ENCODE measurements at places on chromosomes 1 and 21.
A peak's percentile ranks its signal among the peaks of the same experiment; 100 is the strongest.

- peak; percentile 11 for DNase-seq
Measured at GRCh38 chr1:50929376-50929958, 30.6 kb downstream of the FAF1 start.

DNA sequence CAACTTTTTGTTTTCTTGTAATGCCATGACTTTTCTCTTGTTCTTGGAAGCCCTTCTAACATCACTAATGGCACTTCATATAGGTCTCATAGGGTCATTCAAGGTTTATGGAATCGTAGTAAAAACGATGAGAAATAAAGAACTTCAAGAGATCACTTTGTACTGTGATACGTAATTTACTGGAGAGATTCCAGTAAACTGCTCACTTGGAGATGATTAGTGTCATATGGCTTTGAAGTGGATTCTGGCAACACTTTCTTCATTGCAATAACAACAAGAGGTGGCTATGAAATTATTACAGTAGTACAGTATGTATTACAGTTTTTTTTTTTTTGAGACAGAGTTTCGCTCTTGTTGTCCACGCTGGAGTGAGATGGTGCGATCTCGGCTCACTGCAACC lies 103.4 kb downstream of the RUSC1 start:
- no peak for DNase-seq

GRCh38 chr1:153478692-153479618 lies 18.5 kb upstream of the S100A7 start:
- no peak for DNase-seq

DNA sequence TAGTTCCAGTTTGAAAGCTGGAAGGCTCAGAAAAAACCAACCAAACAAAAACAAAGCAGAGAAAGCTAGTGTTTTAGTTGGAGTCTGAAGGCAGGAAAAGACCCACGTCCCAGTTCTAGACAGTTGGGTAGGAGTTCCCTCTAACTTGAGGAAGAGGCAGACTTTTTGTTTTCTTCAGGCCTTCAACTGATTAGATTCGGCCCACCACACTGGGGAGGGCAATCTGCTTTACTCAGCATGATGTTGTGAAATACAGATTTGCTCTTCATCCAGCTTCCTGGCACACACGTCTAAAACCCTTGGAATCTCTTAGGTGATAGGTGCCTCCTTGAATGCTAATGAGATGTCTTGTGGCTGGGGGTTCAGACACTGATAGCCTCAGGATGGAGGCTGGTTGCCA lies 49.1 kb upstream of the CSF3R start:
- DNase-seq, result no peak

- no peak for DNase-seq
Measured at GRCh38 chr1:58156124-58156468, 390.4 kb downstream of the OMA1 start.

DNA sequence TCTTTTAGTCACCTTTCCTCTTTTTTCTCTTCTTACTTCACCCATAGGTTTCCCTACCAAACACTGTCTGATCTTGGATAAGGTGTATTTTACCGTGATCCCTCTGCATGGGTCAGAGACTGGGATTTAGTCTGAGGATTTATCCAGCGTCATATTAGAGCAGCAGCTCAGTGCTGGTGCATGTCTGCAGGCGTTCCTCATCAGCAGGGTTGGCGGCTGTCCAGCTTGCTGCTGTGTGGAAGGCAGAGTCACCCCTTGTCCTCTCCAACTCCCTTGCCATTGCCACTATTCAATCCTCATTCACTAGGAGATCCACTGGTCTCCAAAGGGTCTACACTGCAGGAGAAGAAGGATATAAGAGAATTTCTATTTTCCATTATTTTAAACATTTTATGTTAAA lies 7.3 kb upstream of the FAM78B start:
- DNase-seq, result no peak

DNA sequence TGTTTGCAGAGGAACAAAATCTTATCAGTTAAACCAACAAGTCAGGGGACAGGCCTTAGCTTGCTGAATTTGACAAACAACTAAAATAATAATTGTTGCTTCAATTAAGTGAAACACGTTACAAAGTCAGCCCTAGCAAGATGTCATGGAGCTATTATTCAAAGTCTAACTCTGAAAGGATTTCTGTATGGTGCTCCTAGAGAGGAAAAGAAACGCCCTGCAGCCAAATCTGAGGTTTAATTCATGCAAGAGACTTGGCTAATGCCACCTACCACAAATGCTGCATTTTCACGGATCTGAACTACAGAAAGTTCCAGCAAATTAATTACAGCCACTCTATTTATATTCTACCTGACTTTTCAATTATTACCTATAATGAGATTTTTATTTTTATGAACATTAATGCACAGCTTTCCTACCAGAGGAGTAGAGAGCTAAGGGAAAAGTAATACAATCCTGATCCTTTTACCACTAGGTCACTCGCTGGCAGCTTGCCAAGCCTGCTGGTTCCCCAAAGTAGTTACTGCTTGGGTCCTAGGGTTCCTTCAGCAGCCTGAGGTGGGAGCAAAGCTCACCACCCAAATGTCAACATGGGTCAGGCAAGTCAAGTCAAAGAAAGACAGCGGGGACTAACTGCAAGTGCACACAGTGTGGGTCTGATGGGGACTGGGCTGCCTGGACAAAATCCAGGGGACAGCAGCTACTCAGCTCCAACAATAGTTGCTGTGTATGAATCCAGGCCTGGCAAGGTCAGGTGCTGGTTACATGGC lies 8.5 kb downstream of the COLGALT2 start:
- no peak for DNase-seq

GRCh38 chr1:52506920-52507546 lies 45.9 kb downstream of the TUT4 start:
- no peak for DNase-seq

DNA sequence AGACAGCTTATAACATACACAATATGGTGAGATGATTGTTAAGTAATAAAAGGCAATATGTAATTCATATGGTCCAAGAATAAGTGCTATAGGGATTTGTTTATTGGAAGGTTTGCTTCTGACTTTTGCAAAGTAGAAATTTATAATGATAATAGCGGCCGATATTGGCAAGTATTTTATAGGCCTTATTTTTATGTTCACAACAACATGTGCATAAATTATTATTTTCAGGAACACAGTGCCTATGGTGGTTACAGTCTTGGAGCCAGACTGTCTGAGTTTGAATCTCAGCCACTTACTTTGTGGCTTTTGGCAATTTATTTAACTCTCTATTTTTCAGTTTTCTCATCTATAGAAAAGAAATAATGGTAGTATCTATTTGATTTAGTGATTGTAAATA lies 607.5 kb downstream of the USP25 start:
- no peak for DNase-seq

GRCh38 chr1:20871419-20871818 lies 84.3 kb upstream of the HP1BP3 start:
- no peak for DNase-seq

DNA sequence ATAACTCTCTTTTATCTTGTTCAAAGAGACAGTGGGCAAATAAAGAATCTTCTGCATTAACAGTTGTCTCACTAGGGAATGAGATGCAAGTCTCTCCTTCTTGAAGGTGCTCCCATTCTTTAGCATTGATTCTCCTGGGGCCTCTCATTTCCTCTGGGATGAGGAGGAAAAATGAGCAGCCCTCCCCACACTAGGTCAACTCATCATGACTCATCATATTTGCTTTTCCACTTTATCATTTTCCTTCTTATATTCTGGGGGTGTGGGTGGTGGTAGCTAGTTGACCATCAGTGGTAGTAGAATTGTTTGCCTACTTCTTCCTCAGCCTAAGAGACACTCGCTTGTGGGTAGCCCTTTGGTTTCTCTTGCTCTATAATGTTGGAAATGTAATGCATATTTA lies 182.0 kb upstream of the C1orf87 start:
- DNase-seq, result no peak

DNA sequence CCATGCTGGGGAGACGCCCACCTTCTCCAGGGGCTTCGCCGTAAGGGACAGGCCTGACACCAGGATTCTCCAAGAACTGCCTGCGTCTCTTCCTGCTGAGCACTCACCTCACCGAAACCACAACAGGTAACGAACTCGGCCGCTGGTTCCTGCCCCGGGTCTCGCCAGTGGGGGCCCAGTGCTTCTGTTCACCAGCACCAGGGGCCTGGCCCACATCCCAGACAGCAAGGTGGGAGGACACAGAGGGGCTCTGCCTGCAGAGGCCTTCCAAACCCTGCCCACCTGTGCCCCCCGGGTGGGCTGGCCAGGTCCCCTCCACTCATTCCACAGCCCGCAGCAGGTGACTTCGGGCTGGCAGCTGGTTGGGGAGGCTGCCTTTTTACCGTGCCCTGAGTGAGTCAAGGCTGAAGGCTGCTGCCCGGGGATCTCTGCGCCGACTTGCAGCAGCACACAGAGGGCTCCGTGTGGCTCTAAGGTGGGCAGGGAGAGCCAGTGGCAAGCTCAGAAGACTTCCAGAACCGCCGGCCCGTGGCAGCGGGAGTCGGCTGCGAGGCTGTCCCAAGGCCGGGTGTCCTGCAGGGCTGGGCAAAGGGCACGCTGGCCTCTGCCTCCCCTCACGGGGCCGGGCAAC lies 14.7 kb upstream of the COL18A1 start:
- no peak for DNase-seq

GRCh38 chr1:109322974-109323373 lies 16.2 kb upstream of the MYBPHL start:
- DNase-seq, result no peak

DNA sequence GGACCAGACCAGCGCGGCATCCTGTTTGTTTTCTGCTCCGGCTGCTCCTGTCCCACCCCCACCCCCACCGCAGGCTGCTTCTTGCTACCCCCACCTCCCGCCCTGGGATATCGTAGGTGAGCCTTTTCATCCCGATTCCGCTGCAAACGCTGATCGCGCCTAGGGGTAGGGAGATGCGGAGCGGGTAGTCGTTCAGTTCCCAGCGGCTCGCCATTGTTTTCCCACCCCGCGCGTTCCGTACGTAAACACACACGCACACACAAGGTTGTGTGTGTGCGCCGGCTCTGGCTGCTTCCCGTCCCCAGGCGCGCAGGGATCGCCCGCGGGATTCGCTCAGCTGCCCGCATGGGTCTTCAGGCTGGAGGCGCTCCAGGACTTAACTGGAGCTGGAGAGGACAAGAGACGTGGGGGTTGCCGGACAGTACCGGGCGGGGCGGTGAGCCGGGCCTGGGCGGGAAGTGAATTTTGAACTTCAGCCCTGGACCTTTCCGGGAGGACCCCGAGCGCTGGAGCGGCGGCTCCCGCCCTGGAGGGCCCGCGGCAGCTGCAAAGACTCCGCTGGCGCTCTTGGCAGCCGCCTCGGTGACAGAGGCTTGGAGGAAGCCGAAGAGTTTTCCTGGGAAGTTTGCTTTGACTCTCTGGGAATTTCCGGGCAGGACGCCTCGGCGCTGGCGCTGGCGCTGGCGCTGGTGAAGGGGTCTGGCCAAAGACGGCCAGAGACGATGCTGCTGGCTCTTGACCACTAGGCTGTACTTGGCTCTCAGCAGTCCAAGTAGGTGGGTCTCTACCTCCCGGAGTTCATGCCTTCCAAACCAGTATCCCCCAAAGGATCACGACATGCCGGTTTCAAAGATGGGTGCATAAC lies 1.6 kb downstream of the SOX13 start:
- no peak for DNase-seq

- DNase-seq, result no peak
Measured at GRCh38 chr1:207752456-207752998, 673 bp downstream of the CD46 start.

Measured in GM04503 (cell line).